Stimulated activated CD8-positive, alpha-beta memory T cell treated with anti-CD3 and anti-CD28 coated beads, Interleukin-12 subunit alpha, Interleukin-12 subunit beta, amount 100 ng/mL, for 4 hours (primary cell): ENCODE measurements at places on chromosomes 1 and 21.

GRCh38 chr1:35725596-35725995 lies 6.9 kb upstream of the C1orf216 start:
- no peak for DNase-seq

DNA sequence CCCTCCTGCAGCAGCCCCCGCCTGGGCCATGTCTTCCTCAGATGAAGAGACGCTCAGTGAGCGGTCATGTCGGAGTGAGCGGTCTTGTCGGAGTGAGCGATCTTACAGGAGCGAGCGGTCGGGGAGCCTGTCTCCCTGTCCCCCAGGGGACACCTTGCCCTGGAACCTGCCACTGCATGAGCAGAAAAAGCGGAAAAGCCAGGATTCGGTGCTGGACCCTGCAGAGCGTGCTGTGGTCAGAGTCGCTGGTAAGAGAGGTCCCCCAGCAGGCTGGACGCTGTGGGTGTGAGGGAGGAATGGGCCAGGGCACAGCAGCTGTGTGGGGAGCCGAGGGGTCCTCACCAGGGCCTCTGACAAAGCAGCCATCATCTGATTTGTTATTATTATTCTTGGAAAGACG lies 58.0 kb downstream of the NDUFS5 start:
- no peak for DNase-seq

DNA sequence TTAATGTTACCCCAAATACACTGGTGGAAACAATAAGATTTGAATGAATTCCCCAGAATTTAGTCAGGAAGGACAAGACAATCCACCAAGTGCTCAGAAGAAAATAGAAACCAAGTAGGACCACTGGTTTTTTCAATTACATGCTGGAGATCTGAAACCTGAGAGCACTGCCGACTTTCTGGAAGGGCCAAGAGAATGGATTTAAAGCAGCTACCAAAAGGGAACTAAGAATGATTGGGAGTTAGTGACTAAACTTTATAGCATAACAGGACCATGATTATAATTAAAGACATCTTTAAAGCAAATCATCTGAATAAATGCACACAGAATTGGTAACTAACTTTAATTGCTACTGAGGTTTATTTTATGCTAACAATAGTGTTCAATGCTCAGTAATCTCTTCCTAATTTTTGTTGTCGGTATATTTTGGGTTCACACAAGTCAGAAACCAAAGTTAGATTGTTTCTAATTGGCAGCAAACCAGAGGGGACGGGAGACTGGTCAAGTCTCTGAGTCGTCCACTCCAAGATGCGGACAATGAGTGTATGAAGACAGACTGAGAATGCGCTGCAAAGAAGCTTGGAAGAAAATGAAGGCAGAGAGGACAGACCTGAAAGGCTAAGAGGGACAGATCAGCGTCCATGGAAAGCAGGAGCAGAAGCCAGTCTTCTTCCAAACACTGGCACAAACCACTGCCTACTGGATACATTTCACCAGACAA lies 2.3 kb upstream of the RGS13 start:
- DNase-seq: no peak

GRCh38 chr1:197062692-197063091 lies 4.4 kb downstream of the F13B start:
- DNase-seq: no peak

- DNase-seq: no peak
These were observed 23.5 kb downstream of the ASB17 start for GRCh38 chr1:75908717-75909152.

DNA sequence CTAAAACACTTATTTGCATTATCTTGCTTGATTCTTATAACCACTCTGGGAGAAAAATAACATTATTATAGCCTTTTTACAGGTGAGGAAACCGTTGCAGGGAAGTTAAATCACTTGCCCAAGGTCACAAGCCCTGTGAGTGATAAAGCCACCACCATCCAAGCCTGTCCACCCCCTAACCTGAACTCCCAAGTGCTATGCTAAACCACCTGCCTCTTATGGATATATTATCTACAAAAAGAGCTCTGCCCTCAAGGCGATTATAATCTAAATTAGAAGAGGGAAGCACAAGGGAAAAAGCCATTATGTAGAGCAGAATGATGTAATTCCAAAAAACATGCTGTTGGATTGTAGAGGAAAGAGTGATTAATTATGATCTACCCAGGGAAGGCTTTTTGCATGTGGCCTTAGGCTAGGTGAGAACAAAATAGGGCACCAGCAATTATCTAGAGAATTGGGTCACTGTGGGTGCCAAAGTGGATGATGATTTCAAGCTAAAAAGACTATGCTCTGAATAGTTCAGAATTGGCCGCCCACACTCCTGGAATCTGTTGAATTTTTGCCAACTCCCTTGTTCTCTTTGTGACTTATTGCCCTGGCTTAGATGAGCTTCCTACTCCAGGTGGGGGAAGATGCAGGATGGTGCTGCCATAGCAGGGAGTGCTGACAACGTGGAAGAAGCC lies 205.3 kb downstream of the FGGY start:
- DNase-seq: no peak

DNA sequence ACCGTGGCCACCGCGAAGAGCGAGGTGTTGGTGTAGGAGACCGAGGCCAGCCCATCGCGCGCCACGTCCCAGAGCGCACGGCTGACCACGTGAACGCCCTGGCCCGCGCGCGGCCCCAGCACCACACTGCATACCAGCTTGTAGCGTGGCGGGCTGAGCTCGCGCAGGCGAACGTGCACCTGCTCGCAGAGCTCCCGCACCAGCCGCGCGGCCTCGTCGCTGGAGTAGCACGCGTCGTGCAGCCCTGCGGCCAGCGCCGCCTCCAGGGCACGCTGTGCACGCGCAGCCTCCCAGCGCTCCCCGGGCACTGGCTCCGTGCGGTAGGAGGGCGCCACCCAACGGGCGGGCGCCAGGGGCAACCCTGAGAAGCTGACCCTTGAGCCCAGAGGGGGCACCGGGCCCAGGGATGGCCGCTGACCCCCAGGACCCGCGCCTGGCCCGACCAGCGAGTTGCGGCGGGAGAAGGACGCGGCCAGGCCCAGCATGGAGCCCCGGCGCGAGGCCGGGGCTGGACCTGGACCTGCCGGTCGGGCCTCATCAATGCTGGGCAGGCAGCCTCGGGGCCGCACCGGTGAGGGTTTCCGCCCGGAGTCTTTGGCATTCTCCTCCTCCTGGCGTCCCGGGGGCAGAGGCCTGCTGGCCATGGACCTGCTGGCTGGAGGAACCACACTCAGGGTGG lies 987 bp downstream of the DYNLT4 start:
- DNase-seq: no peak

- DNase-seq: no peak
These were observed 108.0 kb downstream of the HMGB4 start for GRCh38 chr1:33971913-33972312.

- DNase-seq: no peak
These were observed 1.1 kb downstream of the PRRX1 start for GRCh38 chr1:170664828-170665612.

GRCh38 chr1:187513190-187513589 lies 684.4 kb downstream of the PLA2G4A start:
- no peak for DNase-seq

DNA sequence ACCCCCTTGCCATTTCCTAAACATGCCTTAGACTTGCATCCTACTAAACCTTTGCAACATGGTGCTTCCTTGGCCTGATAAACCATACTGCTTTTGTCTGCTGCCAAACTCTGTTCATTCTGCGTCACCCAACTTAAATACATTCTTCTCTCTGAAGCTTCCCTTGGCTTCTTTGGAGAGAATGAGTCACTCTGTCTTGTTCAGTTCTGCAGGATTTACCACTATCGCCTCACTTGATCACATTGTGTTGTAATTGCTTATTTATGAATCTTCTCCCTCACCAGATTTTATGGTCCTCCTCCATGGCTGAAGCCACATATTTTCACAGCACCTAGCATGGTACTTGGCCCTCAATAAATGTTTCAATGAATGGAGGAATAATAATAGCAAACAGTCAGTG lies 21.7 kb upstream of the TUT4 start:
- no peak for DNase-seq

GRCh38 chr21:34545079-34545884 lies 33.3 kb upstream of the KCNE1 start:
- no peak for DNase-seq

DNA sequence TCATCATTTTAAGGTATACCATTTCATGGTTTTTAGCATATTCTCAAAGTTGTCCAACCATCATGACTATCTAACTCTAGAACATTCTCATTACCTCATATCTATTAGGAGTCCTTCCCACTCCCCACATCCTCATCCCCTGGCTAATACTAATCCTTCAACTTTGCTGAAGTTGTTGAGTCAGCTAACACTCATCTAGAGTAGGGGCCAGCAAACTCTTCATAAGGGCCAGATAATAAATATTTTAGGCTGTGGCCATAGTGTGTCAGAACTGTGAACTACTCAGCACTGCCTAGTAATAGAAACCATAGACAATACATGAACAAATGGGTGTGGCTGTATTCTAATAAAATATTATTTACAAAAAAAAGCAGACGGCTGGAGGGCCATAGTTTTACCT lies 43.0 kb downstream of the TOR3A start:
- DNase-seq: no peak

- no peak for DNase-seq
These were observed 5.9 kb downstream of the PEX14 start for GRCh38 chr1:10480614-10481013.

- no peak for DNase-seq
These were observed 27.4 kb downstream of the KCNA3 start for GRCh38 chr1:110647254-110647891.

- no peak for DNase-seq
These were observed 50.9 kb upstream of the AK4 start for GRCh38 chr1:65097076-65097475.

DNA sequence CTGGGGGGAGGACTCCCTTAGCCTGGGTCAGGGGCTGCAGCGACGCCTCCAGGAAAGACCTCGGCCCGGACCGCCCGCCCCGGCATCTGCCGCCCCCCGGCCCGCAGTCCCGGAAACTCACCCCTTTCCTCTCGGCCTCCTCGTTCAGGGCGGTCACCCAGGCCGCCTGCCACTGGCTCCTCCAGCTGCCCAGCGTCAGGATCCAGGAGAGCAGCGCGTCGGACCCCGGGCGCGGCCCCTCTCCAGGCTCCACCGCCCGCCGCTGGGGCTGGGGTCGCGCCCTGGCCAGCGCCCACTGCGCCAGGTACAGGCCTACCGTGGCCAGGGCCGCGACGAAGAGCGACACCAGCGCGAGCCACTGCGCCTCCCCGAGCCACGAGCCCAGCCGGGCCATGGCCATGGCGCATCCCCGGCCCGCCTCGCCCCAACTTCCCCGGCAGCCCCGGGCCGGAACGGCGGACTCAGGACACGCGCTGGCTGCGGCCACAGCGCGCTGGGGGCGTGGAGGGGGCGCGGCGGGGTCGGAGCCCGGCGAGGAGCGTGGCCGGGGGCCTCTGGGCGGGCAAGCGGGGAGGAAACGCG lies 478 bp downstream of the C2CD2 start:
- no peak for DNase-seq

- no peak for DNase-seq
These were observed 5.0 kb upstream of the ILDR2 start for GRCh38 chr1:166980383-166980782.

DNA sequence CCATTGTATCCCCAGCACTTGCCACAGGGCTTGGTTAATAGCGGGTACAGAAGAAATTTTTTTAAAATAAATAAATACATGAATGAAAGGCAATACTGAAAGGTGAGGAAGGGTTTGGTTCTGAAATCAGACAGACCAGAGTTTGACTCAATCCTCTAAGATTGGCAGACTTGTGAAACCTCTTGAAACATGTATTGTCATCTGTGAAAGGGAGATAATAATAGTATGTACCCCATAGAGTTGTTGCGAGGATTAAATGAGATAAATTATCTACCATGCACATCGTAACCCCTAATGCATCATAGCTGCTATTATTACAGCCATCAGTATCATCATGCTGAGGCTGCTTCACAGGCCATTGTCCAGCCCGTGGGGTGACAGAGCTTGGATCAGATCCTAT lies 41.4 kb downstream of the S1PR1 start:
- DNase-seq: no peak

GRCh38 chr1:10739589-10739988 lies 56.9 kb downstream of the CASZ1 start:
- DNase-seq: no peak

GRCh38 chr1:168843401-168843800 lies 114.4 kb upstream of the DPT start:
- no peak for DNase-seq

- no peak for DNase-seq
These were observed 115.7 kb downstream of the SLC30A10 start for GRCh38 chr1:219812491-219813203.

GRCh38 chr1:8370905-8371315 lies 53.0 kb downstream of the SLC45A1 start:
- DNase-seq: no peak

DNA sequence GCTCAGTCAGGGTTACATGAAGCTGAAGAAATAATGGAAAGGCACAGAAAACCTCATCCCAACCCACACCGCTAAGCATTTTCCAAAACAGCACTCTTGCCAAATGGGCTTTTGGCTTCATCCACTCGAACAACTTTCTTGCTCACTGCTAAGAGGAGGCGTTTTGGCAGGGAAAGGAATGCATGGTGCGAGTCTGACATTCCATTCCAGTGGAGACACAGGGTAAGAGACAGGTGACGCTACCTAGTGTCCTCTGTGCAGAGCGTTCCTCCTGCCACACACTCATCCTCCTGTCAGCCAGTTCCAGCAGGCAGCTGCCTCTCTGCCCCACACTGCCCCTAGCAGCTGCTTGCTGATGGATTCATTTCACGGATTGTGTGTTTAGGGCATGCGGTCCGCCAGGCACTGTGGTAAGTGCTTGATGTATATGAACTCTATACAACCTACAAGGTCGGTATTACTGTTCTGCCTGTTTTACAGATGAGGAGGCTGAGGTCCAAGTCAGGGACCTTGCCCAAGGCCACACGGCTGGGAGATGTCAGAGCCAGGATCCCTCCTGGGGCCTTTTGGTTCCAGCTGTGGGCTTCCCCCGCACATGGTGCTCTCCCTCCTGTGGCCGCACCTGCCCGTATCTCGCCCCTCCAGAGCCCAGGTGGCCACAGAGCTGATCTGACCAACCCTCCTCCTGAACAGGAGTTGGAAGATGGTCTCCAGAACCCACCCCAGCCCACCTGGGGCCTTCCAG lies 25.7 kb upstream of the BACE2 start:
- DNase-seq: no peak

DNA sequence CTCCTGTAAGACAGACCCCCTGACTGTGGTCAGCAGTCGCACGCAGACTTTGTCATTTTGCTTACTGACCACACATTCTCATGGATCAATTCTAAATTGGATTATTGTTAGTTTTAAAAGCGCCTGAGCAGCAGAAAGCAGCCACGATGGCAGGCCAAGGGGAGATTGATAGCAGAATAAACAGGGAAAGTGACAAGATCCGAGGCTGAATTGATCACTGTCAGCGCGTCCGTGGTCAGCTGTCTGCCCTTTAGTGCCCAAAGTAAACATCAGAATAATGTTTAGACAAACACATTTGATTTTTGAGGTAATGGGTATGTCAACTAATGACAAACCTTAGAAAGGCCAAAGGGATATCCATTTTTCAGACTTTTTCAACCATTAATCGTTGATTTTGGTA lies 426.8 kb downstream of the SETD4 start:
- no peak for DNase-seq

DNA sequence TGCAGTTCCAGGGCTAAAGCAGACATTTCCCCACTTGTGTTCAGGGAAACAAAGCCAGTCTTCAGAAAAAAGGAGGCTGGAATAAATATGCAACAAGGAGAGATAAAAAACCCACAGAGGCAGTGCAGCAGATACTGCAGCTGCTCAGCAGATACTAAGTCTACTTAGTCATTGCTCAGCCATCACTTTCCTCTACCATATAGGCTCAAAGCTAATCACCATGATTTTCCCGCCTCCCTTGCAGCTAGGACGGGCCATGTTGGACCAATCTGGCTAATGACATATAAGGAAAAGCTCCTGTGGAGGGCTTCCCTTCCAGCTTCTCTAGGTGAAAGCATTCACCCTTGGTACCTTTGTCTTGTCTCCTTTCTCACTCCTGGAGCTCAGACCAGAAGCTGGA lies 10.0 kb upstream of the EFHD2 start:
- DNase-seq: no peak
